ENCODE measurements at places on chromosomes 12 and 14.

DNA sequence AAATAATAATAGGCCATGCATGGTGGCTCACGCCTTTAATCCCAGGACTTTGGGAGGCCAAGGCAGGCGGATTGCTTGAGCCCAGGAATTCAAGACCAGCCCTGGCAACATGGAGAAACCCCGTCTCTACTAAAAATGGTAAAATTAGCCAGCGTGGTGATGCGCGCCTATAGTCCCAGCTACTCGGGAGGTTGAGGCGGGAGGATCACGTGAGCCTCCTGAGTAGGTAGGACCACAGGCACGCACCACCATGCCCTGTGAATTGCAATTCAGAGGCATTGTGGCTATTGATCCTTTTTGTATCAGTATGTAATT, 2.3 kb downstream of the ARHGDIB start:
- DNase-seq, result no peak

GRCh38 chr12:80321653-80322052, 122.4 kb upstream of the PTPRQ start:
- DNase-seq, result no peak

GRCh38 chr14:64918216-64918615, 4.0 kb downstream of the CHURC1 start:
- DNase-seq, result no peak

GRCh38 chr14:104146651-104147345, 8.4 kb downstream of the KIF26A start:
- no peak for DNase-seq
